ENCODE measurements at places on chromosomes 4 and X.

DNA sequence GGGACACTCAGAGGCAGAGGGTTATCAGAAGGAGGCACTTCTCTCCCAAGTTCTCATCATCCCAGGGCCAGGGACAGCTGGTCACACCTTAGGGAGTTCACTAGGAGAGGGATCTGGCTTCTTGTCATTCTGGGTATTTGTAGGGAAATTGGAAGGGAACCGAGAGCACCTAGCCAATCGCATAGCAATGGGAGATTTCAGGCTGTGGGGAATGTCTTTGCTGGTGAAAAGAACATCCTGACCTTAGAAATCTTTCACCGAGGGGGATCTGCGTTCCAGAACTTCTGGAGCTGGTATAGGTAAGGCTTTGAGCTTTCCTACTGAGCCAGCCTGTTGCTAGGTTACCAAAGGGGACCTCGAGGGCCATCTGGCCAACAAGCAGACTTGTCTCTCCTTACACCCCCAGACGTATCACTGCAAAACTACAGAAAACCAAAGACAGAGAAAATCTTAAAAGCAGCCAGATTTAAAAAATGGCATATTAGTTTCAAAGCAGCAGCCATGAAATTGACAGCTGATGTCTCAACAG, 6.8 kb downstream of the HTT-AS start:
- DNase-seq = no peak

- no peak for DNase-seq
Measured at GRCh38 chr4:174860588-174860987, 31.5 kb upstream of the GLRA3 start.

DNA sequence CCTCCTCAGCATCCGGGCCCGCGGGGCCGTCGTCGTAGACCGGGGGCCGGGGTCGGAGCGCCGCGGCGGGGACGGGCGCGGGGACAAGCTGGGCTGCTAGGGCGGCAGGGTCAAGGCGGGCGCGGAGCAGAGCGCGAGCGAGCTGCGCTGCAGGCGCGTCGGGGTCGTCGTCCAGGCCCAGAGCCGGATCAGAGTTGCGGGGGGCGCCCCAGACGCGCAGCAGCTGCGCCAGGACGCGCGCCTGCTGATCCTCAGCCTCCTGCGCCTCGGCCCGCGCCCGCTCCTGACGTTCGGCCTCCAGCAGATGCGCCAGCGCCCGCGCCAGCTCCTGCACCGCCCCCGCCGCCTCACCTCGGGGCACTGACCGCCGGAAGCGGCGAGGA, 3.5 kb downstream of the PCSK1N start:
- no peak for DNase-seq

DNA sequence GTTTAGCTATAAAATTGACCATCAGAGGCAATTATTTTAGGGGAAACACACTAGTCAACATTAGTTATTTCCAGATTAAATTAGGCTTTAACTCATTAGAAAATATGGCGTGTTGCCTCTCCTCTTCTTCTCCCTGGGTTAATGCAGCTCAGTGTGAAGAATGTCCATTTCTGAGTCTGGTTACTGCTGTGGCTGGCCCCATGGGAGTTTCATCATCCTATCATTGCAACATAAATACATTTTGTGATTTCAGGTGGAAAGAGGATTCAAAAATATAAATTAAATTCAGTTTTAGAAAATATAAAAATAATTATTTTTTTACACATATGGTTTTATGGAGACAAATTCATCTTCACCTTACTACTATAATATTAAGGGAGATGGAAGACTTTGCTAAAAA, 288.5 kb upstream of the ARSJ start:
- no peak for DNase-seq

- DNase-seq = no peak
Measured at GRCh38 chr4:26238778-26239679, 81.8 kb upstream of the RBPJ start.

Measured in left lung (tissue), 14 donors.